Hematopoietic multipotent progenitor cell (in vitro differentiated cells): ENCODE measurements at places on chromosomes 3 and 15.

DNA sequence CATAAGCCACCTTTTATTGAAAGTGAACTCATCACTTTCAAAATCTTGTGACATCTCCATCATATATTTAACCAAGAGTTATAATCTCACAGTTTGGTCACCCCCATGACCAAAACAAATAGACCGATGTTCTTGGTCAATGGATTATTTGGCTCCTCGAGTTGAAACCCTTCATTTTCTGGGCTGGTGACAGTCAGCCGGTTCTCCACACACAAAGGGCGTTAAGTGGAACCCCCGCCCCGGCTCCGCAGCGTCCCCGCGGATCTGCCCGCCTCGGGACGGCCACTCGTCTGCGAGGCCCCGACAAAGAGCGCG lies 772 bp downstream of the TSPAN3 start:
- no peak for DNase-seq

- DNase-seq = no peak
Observed at GRCh38 chr3:130699765-130700164, 46.9 kb downstream of the PIK3R4 start.

DNA sequence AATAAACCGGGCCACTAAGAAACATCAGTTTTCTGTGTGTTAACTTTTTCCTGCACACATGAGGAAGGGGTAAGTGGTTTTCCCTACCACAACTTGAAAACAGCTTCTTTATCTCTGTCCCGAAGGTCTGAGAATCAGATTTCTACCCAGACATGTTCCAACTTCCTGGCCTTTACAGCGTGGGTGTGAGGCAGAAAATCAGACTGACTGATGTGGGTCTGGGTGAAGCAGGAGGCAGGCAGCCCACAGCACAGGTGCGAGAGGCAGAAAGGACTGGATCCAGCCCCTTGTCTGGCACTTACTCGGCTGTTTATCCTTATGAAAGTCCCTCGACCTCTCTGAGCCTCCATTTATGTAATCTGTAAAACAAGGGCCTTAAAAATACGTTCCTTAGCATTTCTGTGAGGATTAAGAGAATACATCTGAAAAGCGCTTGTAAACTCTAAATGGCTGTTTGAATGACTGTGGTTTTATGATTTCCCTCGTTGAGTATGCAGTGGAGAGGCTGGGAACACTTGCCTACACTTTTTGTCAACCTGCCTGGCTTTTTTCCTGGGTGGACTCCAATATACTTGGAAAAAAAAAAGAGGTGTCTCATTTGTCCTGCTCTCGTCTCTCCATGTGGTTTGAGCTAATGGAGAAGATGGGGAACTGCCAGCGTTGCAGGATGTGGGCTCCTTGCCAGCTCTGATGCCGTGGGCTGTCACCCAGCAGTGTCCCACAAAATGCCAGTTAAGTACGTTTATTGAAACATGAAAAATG lies 3.1 kb downstream of the AGBL1 start:
- DNase-seq = peak; percentile 19

GRCh38 chr3:13871791-13872190 lies 8.1 kb downstream of the WNT7A start:
- DNase-seq = no peak

DNA sequence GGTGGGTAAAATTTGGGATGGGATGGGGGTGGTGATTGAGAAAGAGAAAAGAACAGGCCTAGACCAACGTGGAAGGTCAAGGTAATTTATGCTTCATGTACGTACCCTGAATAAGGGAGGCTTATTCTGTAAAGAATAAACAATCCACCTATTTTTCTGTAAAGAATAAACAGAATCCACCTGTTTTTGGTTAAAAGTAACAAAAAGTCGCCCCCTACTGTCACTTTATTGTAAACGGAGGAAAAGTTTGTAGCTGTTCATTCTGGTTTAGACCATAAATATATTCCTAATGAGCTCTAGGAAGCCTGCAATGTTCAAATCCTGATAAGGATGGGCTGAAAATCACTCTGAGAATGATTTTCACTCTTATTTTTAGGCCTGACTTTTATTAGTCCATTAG lies 23.5 kb upstream of the SQOR start:
- DNase-seq = peak; percentile 55

DNA sequence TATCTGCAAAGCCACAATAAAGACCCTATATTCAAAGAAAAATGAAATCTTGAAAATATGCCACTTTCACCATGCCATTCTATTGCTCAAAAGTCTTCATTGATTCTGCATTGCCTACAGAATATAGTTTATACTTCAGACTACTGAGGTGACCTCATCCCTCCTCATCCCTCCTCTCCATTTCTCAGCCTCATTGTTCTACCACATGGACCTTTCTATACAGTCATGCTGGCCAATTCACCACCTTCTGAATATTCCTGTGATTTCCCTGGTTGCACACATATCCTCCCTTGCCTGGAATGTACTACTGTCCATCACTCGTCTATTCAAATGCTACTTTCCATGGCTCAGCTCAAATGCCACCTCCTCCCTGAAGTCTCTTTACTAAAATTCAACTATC lies 3.5 kb upstream of the COL8A1 start:
- DNase-seq = no peak

GRCh38 chr3:106332884-106333283 lies 464.1 kb upstream of the CBLB start:
- no peak for DNase-seq
